RWPE1 (cell line): ENCODE measurements at places on chromosomes 7 and 10.

DNA sequence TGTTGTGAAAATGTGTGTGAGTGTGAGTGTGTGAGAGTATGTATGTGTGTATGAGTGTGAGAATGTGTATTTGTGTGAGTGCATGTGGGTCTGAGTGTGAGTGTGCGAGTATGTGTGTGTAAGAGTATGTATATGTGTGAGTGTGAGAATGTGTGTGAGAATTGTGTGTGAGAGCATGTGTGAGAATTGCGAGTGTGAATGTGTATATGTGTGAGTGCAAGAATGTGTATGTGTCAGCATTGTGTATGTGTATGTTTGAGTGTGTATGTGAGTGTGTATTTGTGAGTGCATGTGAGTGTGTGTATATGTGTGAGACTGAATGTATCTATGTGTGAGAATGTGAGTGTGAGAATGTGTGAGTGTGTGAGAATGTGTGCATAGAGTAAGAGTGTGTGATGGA lies 72.0 kb upstream of the PCBD1 start:
- no peak for DNase-seq

DNA sequence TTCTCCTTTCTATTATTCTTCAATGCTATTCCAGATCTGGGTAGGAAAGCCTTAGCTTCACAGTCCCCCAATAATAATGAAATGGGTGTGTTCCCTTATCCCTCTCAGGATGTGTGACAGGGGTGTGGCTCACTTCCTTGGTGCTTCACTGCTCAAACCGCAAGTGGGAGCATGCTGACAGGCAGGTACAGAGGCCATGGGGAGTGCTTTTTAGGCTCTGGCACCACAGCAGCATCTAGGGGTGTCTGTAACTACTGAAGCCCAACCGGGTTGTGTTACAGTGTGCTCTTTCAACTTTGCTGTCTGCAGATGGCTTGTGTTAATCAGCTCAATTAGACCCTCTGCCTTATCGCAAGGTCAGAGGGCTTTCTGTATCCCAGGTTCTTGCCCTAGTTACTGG lies 79.4 kb upstream of the CYP2C9 start:
- no peak for DNase-seq

DNA sequence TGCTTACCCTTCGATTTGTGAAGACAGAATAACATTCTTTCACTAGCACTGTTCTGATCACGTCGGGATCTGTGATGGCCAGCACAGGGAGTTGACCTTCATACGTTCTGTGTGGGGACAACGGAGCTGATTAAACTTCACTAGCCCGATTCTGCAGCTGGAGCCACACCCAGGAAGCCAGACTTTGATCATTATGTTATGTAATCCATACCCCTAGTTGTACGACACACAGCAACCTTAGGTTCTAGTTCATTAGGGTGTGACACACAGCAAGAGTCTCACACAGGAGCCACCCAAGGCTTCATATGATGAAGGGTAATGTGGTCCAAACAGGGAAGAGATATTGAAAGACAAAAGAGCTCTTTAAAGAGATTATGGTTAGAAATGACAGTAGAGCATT lies 7.2 kb downstream of the CYP3A5 start:
- DNase-seq: no peak

GRCh38 chr10:17506390-17506789 lies 52.0 kb upstream of the ST8SIA6 start:
- DNase-seq: no peak

- no peak for DNase-seq
Observed at GRCh38 chr10:113274176-113274829, 278.6 kb upstream of the HABP2 start.

GRCh38 chr7:37234334-37234733 lies 214.3 kb downstream of the ELMO1 start:
- no peak for DNase-seq

DNA sequence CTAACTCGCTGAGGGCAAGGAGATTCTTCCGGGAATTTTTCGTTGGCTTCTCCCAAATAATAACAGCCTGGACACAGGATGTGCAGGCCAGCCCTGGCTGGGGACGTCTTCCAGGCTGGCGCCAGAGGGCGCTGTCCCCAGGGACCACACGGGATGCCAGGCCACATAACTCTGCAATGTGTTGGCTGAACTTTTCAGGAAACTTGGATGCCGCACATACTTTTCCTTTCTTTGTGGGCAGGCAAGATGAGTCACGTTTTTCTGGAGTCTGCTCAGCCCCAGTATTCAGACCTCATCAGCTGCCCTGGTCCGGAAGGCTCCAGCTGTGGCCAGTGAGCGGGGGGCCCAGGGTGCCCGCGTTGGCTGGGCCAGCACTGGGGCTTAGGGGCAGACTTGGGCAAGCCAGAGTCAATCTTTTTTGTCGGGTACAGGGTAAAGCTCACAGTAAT lies 122.7 kb downstream of the PRKAG2 start:
- peak; percentile 92 for DNase-seq

DNA sequence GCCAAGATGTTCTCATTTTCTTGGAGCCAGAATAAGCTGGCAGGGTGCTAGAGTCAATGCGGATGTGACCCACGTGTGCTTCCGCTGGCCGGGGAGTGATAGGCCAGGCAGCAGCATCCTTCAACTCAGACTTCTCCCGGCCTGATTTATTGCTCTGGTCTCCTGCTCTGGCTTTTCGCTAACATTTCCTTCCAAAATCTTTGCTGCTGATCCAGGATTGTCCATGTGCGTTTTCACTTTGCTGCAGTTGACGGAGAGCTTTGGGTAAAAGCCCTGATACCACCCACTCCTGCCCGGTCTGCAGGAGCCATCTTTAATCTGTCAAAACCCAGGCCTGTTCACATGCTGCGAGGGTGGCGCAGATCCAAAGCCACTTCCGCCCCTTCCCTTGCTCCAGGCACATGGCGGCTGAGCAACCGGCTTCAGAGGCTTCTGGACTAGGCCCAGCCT lies 106.8 kb downstream of the CYP26A1 start:
- no peak for DNase-seq

- DNase-seq: no peak
Observed at GRCh38 chr10:4813496-4813895, 12.5 kb upstream of the AKR1E2 start.

GRCh38 chr7:28891192-28891875 lies 66.8 kb downstream of the TRIL start:
- no peak for DNase-seq

- no peak for DNase-seq
Observed at GRCh38 chr7:101690061-101690460, 61.0 kb upstream of the MYL10 start.

- DNase-seq: no peak
Observed at GRCh38 chr10:44968500-44969400, 9.1 kb downstream of the RASSF4 start.

- no peak for DNase-seq
Observed at GRCh38 chr10:13567030-13567429, 19.7 kb upstream of the PRPF18 start.

GRCh38 chr10:3241274-3241921 lies 68.8 kb upstream of the PITRM1 start:
- DNase-seq: no peak

DNA sequence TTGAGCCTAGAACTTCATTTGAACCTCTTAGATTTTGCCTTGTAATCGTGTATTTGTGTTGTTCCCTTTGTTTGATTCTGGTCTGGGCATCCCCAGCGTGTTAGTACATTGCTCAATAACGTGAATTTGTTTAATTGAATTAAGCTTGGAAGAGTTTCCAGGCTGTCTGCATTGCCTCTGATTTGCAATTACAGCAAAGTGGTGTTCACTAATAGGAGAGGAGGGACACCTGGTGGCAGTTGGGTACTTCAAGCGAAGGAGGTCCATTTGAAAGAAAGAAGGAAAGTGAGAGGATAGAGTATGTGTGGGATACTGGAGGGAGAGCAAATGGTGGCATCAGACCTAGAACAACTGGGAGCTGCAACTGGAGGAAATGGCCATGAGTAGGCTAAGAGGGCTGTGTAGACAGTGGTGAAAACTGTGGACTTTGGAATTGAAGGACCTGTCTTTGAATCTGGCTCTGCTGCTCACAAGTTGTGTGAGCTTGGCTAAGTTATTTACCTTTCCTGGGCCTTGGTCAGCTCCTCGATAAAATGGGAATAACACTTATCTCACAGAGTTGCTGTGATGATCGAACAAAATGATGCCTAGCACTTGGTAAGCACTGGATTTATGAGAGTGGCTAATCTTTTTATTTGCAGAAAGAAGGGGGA lies 15.1 kb downstream of the LSMEM1 start:
- DNase-seq: peak; percentile 41

DNA sequence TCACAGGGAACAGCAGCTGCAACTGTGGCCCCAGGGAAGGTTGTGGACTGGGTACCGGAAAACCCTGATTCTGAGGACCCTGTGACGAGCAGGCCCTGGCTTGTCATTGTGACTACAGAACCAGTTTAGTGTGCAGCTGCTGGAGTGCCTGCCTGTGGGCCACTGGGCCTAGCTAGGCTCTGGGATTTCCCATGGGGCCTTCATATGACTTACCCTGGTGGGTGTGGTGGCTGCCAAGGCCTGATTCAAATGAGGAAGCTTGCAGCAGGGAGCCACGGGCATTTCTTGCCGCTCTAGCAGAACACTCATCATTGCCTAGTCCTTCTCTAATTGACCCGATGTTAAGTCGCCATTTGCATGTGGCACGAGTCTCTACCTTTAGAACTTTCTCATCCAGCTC lies 14.7 kb upstream of the CAMK2G start:
- DNase-seq: peak; percentile 86

DNA sequence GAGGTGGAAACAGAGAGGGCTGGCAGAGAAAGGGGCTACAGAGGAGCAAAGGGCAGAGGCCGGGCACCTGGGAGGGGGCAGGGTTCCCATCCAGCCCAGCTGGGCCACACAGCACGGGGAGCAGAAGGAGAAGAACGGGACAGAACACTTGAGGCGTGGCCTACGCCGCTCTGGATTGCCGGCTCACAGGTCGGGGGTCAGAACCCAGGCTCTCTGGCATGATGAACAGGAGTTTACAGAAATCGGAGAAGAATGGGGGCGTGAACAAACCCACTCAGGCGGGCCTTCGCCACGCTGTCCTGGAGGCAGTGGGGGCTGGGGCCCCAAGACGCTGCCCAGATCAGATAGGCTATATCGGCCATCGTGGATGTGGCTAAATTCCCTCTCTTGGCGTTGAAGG lies 362.2 kb upstream of the SHH start:
- DNase-seq: no peak

- no peak for DNase-seq
Observed at GRCh38 chr10:92727550-92727949, 37.8 kb downstream of the HHEX start.

DNA sequence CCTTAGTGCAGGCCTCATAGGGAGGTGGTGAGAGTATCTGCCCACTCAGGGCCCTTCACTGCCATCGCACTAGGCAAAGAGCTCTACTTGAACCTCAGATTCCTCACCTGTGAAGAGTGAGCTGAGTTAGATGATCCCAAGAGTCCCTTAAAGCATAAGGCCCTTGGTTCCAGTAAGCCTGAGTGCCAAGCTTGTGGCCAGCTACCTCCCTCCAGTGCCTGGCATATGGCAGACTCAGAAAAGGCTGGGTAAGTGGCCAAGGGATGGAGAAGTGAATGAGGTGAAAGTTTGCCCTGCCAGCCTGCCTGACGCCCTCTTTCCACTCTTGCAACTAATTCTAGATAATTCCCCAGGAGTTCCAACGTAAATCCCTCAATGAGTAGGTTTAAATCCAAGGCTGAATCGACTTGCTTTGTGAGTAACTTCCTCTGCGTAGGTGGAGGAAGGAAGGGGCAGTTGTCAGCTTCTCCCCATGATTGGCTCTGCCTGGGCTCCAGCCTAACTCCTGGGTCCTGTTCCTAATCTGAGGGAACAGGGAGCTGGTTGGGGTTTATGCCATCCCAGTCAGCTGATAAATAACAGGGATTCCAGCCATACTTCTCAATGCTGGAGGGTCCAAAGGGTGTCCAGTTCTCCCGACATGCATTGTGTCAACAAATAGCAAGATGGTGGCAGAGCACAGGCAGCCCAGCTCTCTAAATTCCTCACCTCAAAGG lies 14.2 kb downstream of the DUSP5 start:
- no peak for DNase-seq

DNA sequence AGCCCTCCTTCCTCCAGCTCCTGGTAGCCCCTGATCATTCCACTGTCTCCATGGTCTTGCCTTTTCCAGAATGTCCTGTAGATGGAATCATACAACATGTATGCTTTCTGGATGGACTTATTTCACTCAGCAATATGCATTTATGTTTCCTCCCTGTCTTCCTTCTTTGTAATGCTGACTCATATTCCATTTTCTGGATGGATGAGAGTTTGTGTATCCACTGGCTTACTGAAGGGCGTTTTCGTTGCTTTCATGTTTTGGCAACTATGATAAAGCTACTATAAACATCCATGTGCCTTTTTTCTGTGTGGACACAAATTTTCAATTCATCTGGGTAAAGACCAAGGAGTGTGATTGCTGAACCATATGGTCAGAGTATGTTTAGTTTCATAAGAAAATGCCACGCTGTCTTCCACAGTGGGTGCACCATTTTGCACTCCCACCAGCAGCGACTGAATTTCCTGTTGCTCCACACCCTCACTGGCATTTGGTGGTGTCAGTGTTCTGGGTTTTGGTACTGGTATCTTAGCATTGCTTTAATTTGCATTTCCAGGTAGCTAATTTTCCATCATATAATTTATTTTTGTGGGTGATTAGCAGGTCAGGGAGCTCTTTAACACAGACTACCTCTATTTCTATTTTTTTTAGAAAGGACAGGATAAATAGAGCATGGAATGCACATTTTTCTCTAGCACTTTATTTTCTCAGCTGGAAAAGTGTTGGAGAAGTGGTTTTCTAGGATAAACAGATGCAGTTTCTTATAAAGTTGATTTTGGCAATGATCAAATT lies 252.2 kb downstream of the WDR37 start:
- no peak for DNase-seq

- no peak for DNase-seq
Observed at GRCh38 chr7:95609277-95609971, 13.1 kb upstream of the PDK4 start.

DNA sequence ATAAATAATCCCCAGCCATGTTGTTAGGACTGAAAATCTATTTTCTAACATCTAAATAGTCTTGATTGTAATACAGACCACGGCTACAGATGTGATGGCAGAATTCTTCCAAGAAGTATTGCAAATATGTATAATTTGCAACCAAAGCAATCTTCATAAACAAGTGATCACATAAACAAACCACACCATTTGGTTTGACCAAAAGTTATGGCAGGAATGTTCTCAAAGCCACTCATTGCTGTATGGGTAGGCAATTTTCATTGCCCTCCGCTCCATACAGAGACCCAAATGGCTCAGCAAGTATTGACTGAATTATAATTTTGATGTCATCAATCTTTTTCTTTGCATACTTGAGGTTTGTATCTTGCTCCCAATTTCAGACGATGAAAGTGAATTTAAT lies 19.0 kb upstream of the RHOBTB1 start:
- no peak for DNase-seq

- peak; percentile 36 for DNase-seq
Observed at GRCh38 chr10:133009218-133009950, 67.0 kb upstream of the CFAP46 start.

GRCh38 chr7:114534953-114535352 lies 120.3 kb downstream of the FOXP2 start:
- DNase-seq: no peak
